ENCODE measurements at places on chromosomes 16 and 17. TPM values are rescaled to one million over a fixed set of nuclear protein-coding genes. Genes with fewer than 3 reads are reported as not detected.
A peak's percentile ranks its signal among the peaks of the same experiment; 100 is the strongest.

DNA sequence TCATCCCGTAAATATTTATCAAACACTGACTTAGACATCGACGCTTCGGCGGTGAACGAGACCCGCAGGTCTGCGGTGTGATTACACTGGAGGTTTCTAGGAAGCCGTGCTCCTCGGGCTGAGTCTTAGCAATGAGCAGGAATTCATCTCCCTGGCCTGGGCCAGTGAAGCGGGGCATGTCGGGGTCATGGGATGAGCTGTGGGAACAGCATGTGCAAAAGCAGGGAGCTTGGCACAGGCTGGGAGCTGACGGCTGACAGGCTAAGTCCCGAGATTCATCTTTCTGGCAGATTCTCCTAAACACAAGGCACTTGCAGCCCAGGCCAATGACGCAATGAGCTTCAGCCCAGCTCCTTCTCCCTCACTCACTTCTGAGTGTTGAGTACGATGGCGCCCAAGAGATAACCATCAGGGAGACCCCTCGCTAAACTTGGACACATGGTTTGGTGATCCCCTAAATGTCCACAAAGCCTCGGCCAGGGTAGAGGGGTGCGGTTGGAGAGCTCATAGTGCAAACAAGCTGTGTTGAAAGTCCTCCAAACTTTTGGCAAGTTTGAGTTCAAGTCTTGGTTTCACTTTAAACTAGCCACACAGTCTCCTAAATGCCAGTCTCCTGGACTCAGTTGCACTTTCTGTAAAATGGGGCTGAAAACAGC is 12.8 kb downstream of the CRISPLD2 start:
- DNase-seq, result peak; percentile 91

DNA sequence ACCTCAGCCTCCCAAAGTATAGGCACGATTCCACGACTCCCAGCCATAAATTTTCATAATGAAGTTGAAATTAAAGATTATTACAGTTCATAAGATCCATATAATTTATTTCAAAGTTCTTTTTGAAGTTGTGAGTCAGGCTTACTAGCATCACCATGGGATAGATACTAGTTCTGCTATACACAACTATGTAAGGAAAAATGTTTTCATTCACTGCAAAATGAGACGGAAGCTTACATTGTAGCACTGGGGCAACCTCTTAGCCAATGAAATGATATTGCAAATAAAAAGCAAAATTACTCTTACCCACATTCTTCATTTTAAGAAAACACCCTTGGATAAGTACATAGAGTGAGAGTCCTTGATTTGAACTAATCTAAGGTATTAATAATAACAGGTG is 18.8 kb upstream of the MARCHF10 start:
- DNase-seq, result no peak

The CDH11 gene
- 7.3 TPM for total RNA-seq

DNA sequence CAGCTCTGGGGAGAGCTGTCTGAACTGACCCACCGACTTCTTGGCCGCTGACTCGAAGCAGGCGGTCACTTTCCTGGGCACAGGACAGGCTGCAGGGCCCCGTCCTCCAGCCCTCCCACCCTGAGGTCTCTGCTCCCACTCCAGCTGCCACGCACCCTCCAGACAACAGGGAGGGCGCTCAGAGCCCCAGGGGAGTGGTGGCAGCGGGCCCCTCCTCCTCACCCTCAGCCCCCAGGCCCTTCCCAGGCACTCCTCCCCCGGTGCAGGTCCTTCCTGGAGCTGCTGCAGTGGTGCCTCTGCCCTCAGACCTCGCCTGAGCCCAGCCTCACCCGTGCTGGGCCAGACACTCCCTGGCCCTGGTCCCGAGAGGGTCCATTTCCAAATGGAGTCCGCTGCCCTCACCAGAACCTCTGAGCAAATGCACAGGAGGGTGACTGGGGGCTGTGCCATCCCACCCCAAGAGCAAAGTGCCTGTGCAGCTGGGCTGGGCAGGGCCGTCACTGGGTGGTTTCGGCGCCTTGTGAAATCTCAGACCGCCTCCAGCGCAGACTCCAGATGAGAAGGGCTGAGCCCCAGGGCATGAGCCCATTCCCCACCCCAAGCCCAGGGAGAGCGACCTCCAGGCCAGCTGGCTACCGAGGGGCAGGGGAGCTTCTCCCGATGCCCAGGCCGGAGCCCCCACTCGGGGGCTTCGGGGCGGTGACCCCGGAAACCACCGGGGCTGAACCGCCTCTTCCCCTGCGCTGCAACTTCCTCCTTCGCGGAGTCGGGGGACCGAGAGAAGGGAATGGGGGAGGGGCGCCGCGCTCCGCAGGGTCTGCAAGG is 717 bp downstream of the CYBA start:
- DNase-seq, result no peak

- peak; percentile 63 for DNase-seq
These were observed 25.6 kb downstream of the ABCC3 start for GRCh38 chr17:50660042-50660886.
